Activated T-cell treated with anti-CD3 and anti-CD28 coated beads for 1 hour (primary cell): ENCODE measurements at places on chromosomes 7 and 10.

DNA sequence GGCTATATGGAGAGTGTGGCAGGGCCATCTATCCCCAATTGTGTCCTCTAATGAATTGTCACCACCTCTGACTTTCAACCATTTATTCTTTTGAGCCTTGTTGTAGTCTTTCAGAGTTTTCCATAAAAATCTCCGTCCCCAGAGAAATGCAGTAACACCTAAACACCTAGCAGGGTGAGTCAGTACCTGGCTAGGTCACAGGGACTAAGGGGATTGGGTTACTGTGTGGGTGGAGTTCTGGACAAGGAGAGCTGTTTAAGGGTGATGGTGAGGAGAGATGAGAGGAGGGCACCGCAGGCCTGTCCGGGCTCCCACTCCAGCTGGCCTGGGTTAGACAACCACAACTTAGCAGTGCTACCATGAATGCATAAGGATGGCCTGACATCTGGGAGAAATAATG lies 186.2 kb upstream of the LYZL1 start:
- no peak for DNase-seq

DNA sequence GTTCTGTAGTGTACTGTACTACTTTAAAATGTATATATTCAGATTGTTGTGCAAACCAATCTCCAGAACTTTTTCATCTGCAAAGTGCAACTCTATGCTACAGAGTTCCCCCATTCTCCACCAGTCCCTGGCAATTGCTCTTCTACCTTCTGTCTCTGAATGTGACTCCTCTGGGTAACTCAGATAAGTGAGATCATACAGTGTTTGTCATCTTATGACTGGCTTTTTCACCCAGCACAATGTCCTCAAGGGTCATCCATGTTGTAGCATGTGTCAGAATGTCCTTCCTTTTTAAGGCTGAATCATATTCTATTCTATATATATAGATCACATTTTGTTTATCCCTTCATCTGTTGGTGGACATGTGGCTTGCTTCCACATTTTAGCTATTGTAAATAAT lies 10.8 kb downstream of the SLIT1 start:
- DNase-seq: no peak

DNA sequence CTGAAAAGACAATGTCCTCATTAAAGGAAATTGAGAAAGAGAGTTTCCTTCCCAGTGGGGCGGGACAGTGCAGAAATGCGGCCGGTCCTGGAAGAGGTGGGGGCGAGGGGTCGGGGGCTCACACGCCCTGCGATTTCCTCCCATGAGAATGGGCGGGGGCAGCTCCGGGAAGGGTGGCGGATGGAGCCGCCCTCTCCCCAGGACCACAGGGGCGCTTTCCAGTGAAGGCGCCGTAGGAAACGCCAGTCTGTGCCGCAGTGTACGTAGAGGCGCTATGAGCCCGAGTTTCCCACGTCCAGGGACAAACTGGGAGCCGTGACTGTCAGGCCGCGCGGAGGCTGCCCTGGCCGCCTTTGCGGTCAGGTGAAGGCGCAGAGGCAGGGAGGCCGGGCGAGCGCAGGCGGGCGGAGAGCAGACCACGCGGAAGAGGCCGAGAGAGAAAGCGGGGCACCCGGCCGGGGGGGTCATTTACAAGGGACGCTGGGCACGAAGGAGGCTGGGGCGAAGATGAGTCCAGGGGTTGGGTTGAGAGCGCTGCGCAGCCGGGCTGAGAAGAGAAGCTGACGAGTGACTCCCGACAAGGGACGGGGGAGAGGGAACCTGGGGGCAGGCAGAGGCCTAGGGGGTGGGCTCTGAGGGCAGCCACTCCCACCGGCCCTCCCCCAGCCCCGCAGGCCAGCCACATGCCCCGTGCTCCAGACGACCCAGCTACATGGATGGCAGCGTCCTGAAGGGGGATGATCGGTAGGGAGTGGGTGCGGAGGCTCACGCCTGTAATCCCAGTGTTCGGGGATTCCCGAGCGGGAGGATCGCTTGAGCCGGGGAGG lies 45.0 kb downstream of the ALOX5 start:
- peak; percentile 36 for DNase-seq

DNA sequence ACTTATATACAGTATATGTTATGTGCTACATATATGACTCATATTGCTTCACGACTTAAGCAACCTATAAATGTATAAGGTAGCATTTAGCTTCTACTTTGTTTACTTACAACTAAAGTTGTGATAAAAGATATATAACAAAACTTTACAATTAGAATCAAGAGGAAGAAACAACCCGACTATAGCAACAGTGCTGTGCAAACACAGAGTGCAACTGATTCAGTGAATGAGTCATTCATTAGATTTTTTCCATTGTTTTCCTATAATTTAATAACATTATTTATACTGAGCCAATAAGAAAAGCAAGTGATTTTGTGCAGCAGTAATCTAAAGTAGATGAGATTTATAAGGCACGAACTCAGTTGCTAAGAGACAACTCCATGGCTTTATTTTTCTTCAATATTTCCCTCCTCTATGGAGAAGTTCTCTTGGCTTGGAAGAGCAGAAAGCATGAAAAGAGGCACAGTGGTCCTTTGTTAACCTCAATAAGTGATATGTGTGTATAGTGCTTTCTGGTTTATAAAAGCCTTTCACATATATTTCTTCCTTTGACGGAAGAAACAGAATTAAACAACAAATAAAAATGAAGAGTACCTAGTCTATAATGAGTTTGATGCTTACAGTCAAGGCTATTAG lies 19.8 kb downstream of the CEP41 start:
- DNase-seq: no peak

DNA sequence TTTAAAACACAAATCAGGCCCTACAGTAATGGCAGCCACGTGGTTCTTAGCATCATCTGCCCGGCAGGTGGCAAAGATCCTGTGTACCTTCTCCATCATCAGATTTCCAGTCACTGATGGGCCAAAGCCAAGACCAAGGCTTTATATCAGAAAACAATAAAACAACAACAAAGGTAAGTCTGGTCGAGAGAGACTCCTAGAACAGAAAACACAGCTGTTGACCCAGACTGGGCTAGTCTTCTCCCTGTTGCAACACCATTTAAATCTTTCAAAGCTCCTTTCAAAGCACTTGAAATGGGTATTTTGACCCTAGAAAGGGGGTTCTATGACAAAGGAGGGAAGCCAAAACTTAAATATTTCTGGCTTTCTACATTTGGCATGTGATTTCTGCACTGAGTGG lies 285.6 kb downstream of the IPMK start:
- DNase-seq: no peak

DNA sequence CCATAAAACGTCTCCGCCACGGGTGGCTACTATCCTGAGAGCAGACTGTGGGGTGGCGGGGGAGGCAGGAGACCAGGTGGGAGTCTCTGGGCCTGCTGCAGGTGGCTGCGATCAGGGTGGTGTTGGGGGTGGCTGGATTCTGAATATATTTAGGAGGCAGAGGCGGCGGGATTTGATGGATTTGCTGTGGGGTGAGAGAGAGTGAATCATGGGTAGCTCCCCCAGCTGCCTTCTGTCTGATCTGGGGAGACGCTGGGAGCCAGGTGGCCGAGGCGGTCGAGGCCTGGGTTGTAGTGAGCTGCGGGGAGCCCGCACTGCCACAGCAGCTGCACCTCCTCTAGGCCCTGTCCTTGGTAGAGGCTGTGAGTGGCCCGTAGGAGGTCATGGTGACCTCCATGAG lies 48.2 kb upstream of the PFKFB3 start:
- DNase-seq: no peak

- DNase-seq: no peak
These were observed 86.2 kb upstream of the DYNC1I1 start for GRCh38 chr7:95686109-95686508.

DNA sequence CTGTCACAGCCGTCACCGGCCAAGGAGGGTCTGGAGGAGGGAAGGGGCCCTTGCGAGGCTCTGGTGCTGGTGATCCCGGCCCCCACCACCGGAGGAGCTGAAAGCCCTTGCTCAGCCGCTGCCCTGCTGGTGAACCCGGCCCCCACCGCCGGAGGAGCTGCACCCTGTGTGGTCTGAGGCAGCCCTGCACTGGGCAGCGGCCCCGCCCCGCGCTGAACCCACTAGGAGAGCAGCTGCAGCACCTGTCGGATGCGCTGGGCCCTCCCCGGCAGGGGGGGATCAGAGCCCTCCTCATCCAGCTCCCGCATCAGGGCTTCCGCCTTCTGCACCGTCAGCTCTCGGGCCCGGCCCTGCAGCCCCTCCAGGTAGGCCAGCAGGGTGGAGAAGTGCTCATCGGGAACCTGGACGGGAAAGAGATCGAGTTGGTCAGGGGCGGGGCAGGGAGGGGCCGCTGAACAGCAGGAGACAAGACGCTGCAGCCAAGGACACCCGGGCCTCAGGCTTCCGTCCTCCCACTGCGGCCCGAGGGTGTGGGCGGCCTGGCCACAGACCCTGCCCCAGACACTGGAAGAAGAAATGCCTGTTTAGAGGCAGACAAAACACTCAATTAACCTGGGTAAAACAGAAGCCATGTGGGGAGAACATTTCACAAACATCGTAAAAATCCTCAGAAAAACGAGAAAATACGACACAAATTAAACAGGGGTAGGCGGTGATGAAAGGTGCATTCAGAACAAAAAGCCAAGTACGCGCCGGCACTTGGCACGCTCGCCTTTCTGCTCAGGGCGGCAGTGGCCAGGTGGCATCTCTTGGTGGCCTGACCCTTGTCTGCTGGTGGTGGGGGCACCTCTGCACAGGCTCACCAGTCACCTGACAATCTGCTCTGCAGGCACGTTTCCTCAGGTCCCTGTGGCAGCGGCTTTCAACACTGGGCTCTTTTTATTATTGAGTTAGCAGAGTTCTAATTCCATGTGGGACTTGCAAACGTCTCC lies 14.7 kb downstream of the CYP2W1 start:
- DNase-seq: no peak

DNA sequence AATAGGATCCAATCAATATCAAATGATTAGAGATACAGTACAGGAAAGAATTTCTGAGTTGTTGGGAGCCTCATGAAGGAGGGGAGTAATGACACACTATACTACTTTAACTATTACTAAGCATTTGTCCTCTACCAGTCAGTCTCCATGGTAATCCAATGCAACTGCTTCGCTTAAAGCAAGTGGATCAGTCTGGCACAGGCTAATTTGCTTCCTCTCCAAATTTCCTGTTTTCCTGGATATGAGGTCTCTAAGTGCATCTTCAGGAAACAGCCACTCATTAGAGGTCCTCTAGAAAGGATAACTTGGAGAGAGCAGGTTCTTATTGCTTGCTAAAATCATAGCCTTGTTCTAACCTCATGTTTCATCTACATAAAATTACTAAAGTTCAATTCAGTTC lies 8.4 kb upstream of the SEPTIN7 start:
- no peak for DNase-seq

DNA sequence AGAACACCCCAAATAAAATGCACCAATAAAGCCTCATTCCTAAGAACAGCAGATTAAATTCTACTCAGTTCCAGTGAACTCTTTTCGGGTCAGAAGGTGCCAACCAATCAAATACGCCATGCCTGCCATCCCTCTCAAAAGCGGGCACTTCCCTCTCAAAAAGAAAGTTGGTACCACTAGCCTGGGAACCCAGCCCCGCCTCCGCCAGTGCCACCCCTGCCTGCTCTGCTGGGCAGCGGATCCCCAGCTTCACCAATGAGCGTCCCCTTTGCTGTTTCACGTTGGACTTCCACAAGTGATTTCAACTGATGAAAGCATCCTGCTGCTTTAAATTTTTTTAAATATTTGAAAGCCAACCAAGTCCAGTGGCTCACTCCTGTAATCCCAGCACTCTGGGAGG lies 33.2 kb upstream of the PROSER2 start:
- no peak for DNase-seq

DNA sequence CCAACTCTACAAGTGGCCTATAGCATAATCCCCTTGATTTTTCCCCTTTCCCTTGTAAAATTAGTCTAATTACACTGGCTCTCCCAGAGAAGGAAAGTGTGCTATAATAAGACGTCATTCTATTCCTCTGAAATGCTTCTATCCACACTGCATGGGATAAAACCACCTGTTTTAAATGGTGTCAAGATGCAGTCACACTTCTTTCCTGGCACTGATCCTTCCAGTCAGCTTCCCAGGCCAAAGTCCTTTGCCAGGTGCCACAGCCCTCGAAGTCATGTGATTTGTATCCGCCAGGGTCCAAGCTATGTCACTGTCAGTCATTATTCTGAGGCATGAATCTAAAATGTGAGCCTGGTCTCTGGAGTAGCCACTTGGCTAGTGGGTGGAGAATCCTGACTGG lies 169.0 kb upstream of the KIAA1217 start:
- DNase-seq: no peak

DNA sequence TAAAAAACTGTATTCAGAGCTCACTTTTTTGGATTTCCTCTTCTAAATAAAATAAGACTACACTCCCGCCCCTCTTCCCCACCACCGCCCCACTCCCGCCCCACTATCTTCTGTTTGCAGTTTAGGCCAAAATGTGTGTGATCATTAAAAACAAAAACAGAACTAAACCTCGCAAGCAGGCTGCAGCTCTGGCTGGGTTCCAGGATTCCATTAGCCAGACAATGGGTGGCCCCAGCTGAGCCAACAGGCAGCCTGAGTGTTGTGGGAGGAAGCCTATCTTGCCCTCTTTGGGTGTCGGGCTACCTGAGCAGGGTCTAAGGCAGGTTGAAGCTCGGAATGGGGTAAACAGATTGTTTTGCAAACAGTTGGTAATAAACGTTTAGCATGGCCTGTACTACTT lies 41.7 kb downstream of the ARL4A start:
- DNase-seq: no peak

DNA sequence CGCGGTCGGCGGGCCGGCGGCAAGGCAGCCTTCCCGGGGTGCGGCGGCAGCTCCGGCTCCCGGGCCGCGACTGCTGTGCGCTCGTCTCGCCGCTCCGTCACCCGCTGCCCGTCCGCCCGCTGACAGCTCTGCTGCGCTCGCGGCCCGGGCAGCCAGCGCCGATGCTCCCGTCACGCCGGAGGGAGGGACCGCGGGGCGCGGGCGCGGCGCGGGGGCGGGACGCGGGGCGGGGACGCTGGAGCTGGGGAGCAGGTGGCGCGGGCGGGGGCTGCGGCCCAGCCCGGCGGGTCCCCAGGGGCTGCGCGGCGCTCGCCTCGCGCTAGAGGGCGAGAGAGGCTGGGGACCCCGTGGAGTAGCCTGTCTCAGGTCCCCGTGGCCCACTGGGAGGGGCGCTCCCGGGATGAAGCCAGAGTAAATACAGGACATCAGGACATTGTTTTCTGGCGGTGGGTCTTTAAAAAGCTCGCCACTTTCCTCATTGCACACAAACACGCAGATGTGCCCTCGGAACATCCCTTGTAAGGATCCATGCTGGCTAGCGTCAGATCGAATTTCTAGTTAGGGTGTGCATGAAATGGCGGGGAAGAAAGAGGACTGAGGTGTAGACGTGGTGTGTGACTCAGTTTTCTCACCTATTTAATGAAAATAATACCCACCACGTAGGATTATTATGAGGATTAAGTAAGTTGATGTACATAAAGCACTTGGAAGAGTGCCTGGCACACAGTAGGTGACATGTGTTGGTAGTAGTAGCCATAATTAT lies at the start of gene ELAPOR2:
Gene ELAPOR2, minus strand, starts transcription at position 130 of the 763 bp plus-strand sequence. CDS start 141 bp downstream, outside the sequence.
- DNase-seq: peak; percentile 67
